Choroid plexus epithelial cell (primary cell): ENCODE measurements at places on chromosomes 11 and 22.

GRCh38 chr11:24944891-24945290, 448.0 kb downstream of the LUZP2 start:
- no peak for DNase-seq

- DNase-seq: peak; percentile 36
Measured at GRCh38 chr11:78961937-78962701, 387.5 kb upstream of the NARS2 start.

GRCh38 chr11:84671325-84671999, 955.7 kb downstream of the DLG2 start:
- DNase-seq: no peak

GRCh38 chr11:84243629-84244263, 957.6 kb upstream of the CCDC90B start:
- DNase-seq: no peak

GRCh38 chr11:65036931-65037330, 4.1 kb upstream of the SAC3D1 start:
- DNase-seq: no peak

DNA sequence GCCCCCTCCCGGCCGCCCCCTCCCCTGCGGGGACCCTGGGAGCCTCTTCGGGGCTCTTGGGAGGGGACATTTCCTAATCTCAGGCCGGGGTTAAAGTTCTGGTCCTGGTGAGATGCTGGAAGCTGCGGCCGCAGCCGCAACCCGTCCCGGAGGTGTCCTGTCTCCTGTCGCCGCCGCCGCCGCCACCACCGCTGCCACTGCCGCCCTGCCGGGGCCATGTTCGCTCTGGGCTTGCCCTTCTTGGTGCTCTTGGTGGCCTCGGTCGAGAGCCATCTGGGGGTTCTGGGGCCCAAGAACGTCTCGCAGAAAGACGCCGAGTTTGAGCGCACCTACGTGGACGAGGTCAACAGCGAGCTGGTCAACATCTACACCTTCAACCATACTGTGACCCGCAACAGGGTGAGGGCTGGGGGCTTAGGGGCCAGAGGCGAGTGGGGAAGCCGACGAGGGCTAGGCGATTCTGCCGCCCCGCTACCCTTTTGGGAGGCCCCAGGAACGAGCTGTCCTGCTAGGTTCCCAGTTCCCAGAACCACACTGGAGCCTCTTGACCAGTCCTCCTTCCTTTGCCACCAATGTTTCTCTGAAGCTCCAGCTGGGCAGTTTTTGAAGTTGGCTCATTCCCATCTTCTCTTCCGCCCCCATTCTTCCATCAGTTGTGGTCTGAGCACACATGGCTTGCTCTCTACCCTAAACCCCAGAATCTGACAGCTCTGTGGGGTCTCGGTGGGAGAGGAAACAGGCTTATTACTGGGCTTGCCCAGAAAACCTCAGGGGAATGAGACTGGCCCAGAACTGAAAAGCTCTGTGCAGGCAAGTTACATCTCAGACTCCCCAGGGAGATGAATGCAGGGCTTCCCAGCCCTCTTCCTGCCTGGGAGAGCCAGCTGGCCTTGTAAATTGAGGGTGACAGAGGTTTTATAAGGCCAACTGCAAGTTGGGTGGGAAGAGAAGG, 781 bp downstream of the SIDT2 start:
- peak; percentile 58 for DNase-seq

DNA sequence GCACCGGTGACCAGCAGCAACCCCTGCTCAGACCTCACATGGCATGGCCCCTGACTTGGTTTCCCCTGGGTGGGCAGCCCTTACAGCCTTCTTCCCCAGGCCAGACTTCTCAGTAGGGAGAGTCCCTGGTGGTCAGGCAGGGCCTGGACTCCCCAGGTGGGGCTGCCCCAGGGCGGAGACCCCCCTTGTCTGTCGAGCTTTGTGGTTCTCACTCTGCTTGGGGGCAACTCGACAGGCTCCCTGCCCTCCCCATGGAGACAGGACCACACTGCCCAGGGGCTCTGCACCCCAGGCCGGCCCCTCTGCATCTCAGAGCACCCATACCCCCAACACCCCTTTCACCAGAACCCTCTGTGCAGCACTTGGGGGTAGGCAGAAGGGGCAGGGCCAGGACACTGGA, 87.7 kb downstream of the MORC2 start:
- DNase-seq: no peak

DNA sequence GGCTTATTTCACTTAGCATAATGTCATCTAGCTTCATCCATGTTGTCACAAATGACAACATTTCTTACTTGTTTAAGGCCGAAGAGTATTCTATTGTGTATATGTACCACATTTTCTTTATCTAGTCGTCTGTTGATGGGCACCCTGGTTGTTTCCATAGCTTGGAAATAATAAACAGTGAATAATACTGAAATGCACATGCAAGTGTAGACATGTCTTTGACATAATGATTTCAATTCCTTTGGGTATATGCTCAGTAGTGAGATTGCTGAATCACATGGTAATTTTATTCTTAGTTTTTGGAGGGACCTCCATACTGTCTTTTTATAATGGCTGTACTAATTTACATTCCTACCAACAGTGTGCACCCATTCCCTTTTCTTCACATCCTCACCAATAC, 508.0 kb downstream of the NELL1 start:
- DNase-seq: no peak

DNA sequence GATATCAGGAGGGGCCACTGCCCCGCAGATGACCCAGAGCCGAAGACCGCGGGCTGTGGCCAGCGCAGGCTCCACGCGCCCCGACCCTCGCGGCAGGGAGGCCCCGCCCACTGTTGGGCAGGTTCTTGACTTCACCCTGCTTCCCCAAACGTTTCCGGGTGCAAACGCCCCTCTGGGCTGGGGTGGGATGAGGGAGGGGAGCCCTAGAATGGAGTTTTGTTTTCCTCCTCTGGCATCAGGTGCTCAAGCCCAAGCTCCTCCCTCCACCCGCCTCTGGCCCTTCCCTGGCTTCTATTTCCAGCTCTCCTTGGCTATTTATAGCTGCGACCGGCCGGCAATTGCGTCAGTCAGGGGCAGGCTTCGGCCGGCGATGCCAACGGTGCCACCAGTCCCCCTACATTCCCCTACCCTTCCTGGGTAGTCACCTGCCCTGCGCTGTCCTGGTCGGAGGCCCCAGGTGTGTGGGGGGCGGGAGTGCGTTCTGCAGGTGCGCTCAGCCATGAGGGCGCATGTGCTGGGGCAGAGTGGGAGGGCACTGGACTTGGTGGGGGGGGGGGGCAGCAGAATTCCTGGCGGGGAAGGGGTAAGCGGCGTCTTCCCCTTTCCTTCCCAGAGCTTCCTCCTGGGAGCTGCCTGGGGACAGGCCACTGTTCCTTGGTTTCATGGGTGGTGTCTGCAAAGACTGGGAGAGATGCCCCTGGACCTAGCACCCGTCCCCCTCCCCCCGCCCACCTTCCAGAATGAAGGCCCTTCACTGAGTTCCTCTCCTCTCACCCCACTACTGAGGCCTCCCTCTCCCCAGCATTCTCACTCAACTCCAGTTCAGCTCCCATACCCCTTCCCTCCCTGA, 23.6 kb downstream of the DUSP8 start:
- peak; percentile 59 for DNase-seq

DNA sequence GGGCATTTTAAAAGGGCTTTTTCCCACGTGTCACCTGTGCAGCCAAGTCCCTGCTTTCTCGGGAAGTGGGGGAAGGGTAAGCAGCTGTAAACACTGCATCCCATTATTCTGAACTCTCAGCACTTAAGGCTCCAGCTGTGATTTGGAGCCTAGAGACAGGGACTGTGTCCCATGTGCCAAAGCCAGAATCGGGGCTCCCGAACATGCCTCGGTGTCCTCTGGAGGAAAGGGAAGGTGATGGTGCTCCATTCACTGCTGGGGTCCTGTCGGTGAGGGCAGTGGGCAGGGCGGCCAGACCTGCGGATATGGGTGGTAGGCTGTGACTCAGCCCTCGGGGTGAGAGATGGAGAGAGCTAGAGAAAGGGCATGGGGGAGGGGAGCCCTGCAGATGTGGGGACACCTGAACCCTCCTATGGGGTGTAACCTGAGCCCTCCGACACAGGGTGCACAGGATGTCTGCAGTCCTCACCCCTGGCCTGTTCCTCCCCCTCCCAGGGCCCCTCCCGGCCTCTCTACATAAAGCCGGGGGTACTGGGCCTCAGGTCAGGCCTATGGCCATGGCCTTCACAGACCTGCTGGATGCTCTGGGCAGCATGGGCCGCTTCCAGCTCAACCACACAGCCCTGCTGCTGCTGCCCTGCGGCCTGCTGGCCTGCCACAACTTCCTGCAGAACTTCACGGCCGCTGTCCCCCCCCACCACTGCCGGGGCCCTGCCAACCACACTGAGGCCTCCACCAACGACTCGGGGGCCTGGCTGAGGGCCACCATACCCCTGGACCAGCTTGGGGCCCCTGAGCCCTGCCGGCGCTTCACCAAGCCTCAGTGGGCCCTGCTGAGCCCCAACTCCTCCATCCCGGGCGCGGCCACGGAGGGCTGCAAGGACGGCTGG, 31.8 kb downstream of the CAPN1 start:
- DNase-seq: peak; percentile 20

GRCh38 chr11:114563077-114563476, 3.4 kb upstream of the NXPE1 start:
- DNase-seq: peak; percentile 11

DNA sequence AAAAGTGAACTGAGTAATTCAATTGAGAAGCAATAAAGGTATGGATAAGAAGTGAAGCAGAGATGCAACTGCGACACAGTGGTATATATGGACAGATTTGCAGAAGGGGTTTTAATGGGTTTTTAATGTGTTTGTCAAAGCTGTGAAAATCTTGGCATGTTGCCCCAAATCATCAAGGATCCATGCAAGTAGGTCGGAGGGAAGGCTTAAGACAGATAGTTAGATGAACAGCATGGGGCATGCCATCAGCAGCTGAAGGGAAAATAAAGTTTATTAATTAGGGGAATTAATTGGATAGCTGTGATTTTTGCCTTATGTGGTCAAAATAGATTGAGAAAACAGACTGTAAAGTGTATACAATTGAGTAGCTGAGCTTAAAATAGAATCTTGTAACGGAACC, 840.1 kb downstream of the JRKL start:
- no peak for DNase-seq
